ENCODE measurements at places on chromosomes 1 and 21.

GRCh38 chr1:47226839-47227215 is 5.2 kb downstream of the TAL1 start:
- DNase-seq: no peak

- no peak for DNase-seq
These were observed 110.1 kb downstream of the GRIK1 start for GRCh38 chr21:29829564-29830275.

DNA sequence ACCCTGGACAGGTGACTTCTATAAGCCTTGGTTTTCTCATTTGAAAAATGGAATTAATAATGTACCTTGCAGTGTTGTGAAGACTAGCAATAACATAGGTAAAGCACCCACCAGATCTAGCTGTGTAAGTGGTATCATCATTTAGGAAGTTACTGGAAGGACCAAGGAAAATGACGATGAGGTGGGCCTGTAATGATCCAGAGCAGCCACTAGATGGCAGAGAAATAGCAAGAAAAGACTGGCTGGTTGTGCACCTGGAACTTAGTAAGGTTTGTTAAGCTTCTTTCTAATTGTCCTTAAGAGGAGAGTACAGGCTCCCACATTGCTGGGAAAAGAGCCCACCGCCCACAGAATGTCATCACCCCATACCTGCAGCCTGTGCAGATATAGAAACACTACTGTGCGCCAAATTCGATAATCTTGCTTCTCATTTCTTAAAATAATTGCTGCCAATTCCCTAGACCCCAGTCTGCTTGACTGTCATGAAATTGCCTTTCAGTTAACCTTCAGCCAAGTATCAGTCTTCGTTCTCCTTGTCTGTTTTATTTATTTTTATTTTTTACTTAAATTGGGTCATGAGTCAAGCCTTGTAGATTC is 37.2 kb downstream of the WNT4 start:
- DNase-seq: no peak

- DNase-seq: no peak
These were observed 25.9 kb downstream of the CYP2J2 start for GRCh38 chr1:59900640-59901039.

GRCh38 chr1:232238009-232238408 is 391.9 kb downstream of the SIPA1L2 start:
- DNase-seq: no peak

- no peak for DNase-seq
These were observed 31.2 kb upstream of the CFAP126 start for GRCh38 chr1:161398900-161399256.

DNA sequence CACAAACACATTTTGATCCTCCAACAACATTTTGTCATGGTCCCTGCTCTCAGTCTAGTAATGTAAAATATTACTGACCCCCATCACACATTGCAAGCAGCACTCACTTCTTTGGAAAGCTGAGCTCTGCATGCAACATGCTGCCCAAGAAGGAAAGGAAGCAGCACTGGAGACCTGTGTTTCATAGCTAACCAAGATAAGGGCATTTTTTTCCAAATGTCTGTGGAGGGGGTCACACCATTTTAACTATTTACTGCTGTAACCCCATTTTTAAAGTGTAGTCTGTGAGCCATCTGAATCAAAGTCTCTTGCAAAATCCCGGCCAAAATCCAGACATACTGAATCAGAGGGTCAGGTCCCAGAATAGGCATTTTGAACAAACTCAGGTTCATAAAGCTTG is 4.5 kb upstream of the RASSF5 start:
- no peak for DNase-seq

DNA sequence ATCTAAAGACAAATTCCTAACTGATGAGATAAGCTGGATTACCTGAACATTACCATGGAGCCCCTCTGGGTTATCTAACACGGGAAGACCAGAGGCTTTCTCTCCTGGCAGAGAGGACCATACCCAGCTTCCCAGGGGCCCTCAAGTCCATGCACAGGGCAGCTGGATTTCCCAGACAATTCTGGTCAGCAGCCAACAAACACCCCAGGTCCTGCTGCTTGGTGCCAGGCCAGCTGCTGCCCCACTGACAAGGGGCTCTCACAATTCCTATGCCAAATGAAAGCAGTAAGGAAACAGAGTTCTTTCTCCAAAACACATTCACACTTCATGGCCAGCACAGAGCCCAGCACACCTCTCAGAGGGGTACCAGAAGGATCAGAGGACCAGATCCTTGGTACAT is 114.2 kb downstream of the HLCS start:
- DNase-seq: no peak

DNA sequence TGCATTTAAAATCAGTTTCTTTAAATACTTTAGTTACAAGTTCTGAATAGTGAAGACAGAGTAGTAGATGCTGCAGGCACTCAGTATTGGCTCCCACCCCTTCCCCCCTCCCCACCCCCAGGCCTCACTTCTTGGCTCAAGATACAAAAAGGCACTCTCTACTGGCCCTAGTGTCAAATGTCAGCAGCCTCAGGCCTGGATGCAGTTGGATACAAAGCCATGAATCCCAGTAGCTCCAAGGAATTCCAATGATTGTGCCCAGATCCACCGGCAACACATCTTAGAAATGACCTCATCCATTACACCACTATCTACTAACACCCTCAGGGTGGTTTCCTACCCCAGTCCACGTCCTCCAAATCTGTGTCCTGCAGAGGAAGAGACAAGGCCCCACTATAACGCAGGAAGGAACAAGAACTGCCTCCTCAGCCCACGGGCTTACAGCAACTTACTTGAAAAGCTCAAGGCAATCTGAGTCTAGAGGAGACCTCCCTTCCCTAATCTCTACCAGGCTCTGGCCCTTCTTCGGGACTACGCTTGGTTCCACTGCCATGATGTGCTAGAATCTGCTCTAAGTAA is 17.6 kb downstream of the ACADM start:
- no peak for DNase-seq

GRCh38 chr1:75074831-75075395 is 59.3 kb upstream of the LHX8 start:
- DNase-seq: no peak

DNA sequence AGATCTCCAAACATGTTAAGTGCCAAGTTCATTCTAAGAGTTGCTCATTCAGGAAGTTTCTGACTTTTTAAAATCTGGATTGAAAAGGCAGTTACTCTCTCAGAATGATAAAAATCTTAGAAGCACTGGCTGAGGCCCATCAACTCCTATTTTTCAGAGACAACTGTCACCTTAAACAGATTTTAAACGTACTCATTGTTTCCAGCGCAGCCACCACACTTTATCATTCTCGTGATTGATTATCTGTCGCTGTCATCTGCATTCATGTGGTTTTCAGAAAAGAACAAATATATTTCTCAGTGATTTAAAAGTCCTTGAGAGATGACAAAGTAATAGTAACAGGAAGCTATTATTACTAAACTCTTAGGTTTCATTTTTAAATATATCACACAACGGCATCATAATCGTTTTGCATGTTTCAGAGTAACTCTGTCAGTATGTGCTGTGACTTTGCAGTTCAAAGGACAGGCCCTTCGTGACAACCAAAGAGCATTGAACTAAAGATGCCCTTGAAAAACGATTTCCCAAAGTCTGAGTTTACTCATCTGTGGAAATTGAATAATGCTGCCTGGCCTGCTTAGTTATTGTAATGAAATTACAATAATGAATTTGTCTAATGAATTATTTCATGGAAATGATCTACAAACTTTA is 14.9 kb upstream of the KCNK1 start:
- peak; percentile 26 for DNase-seq
